ENCODE measurements at places on chromosomes 5 and 9. TPM values are rescaled to one million over a fixed set of nuclear protein-coding genes. Genes with fewer than 3 reads are reported as not detected.

DNA sequence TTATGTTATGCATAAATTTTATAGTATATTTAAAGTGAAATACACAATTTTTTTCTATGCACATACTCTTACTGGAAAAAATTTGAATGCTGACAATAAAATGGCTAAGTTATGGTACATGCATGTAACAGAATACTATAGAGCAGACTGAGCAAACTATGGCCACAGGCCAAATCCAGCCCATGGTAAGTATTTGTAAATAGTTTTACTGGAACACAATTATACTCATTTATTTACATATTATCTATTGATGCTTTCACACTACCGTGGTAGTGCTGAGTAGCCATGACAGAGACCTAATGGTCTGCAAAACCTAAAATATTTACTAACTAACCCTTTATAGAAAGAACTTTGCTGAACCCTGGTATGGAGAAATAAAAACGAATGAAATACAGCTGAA lies 45.7 kb downstream of the TEX10 start:
- DNase-seq = no peak

DNA sequence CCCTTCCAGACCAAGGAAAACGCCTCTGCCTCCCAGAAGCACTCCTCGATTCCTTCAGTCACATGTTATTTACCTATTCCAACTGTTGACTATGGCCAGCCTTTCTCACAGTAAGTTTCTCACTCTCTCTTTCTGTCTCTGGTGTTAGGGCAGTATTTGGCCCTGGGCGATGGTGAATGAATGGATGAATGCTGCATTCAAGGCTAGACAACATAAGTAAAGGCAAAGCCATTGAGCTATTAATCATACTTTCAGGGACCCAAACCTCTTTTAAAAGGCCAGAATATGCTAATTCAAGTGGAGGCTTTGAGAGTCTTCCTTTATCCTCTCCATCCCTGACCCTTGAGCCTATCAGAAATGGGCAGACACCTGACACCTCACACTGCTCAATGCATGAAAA lies 78.5 kb downstream of the SEC61B start:
- no peak for DNase-seq

DNA sequence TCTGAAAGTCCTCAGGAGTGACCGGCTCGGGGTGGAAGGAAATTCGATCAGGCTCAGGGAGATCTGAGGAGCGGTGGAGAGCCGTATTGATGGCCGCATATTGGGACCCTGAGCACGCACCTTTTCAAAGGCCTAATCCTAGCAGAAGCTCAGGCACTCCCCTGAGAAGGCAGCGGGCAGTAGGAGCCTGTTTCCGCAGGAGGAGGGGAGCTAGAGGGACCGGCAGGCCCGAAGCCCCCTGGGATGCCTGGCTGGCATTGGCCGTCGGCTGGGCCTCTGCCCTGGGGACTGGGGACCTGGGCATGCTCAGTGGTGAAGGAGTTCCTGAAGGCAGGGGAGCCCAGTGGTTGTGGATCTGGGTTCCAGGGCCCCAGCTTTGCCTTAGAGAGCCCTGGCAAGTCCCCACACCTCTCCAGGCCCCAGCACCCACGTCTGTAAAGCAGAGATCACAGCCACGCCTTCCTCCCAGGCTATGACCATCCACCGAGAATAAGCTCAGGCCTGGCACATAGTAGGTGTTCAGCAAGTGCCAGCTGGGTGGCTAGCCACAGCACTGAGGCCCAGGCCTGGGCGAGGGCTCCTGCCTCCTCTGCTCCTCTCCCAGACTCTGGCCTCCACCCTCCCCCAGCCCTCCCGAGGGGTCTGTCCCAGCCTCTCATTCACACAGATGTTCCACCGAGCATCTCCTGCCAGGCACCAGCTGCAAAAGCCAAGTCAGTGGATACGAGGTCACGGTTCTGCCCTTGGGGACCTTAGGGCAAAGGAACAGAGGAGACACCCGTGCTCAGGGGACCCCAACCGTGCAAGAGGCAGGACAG lies 17.2 kb upstream of the QRFP start:
- DNase-seq = no peak

GRCh38 chr5:111463311-111463710 lies 49.0 kb downstream of the STARD4 start:
- no peak for DNase-seq

- DNase-seq = peak; percentile 46
Observed at GRCh38 chr5:30808996-30809395, 384.5 kb upstream of the CDH6 start.

DNA sequence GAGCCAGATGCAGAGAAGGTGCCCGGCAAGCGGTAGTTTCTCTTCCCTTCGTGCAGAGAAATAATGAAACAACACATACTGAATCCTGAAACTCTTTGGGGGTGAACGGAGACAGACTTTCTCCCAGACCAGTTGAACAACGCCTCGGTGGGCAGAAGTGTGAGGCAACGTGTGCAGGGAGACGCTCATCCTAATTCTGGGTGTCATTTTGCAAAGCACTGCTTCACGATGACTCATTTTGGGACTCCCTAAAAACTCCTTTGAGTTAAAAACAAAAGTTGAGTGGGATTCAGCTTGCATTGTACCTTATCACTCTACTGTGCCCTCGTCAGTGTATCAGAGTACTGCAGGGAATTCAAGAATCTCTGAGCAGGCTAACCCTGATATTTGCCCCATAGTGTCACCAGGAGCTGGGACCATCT lies 3.5 kb upstream of the NEK6 start:
- DNase-seq = no peak

OR1L1 gene
- polyA plus RNA-seq = not detected

MOB3B gene
- 0.03 TPM for polyA plus RNA-seq

PRLR gene
- 0.24 TPM for polyA plus RNA-seq

SLC35D2 gene
- 10.0 TPM for polyA plus RNA-seq
